ENCODE measurements at places on chromosomes 16 and 17.
A peak's percentile ranks its signal among the peaks of the same experiment; 100 is the strongest.

DNA sequence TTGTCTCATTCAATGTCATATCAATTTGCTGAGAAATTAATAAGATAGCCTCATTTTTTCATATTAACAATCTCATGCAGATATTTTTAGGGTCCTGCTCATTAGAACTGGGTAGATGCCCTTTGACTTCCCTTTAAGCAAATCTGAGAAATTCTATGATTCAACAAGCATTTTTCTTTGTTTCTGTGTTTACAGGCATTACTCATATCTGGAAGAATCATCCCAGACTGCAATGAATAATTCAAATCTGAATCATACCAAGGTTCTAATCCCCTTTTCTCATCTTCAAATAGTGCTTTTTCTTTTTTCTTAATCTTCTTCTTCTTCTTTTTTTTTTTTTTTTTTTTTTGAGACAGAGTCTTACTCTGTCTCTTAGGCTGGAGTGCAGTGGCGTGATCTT, 69.2 kb upstream of the KIFC3 start:
- no peak for DNase-seq

GRCh38 chr17:27995554-27995953, 46.9 kb upstream of the NLK start:
- DNase-seq, result no peak

GRCh38 chr16:68737730-68738629, 888 bp downstream of the CDH1 start:
- DNase-seq, result no peak

- DNase-seq, result no peak
Observed at GRCh38 chr16:70803319-70803718, 2.4 kb upstream of the VAC14 start.

DNA sequence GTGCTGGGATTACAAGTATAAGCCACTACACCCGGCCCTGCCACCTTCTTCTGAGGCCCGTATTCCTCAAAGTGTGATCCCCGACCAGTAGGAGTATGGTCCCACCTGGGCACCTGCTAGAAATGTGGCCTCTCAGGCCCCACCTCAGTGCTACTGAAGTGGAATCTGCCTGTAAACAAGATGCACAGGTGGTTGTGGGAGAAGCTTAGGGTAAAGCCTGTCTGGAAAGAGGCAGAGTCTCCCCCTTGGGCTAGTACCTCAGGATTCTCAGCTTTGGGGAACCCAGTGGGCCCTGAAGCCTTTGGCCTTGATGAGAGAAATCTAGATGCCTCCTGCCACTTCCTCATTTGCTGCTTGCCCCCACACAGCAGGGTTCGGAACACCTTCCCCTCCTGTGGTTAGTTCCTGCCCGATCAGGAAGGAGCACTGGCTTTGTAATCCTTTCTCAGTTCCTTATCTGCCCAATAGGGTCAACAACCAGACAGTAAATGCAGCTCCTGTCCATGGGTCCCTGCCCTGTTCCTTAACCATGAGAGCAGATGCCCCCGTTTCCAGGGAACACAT, 25.2 kb downstream of the TK2 start:
- peak; percentile 84 for DNase-seq

All from CD4-positive, alpha-beta T cell treated with Interleukin-1 beta for 1 hour (primary cell).